ENCODE measurements at places on chromosomes 4 and X.

- DNase-seq: no peak
Measured at GRCh38 chr4:92235731-92236130, 68.0 kb upstream of the GRID2 start.

- DNase-seq: no peak
Measured at GRCh38 chrX:72216973-72217372, 21.9 kb downstream of the ERCC6L start.

- peak; percentile 90 for DNase-seq
Measured at GRCh38 chrX:85003655-85004244, at the start of gene APOOL. APOOL (plus strand) TSS chrX:85003877; CDS start chrX:85003913, 36 bp downstream.

GRCh38 chrX:103151799-103152198, 58.9 kb upstream of the NXF3 start:
- DNase-seq: no peak

- DNase-seq: no peak
Measured at GRCh38 chr4:174578366-174578765, 56.1 kb upstream of the HPGD start.

GRCh38 chr4:40583850-40584439, 45.7 kb downstream of the RBM47 start:
- no peak for DNase-seq

GRCh38 chr4:140096483-140096861, 57.5 kb downstream of the MAML3 start:
- no peak for DNase-seq

GRCh38 chr4:23942471-23942870, 52.6 kb upstream of the PPARGC1A start:
- no peak for DNase-seq

DNA sequence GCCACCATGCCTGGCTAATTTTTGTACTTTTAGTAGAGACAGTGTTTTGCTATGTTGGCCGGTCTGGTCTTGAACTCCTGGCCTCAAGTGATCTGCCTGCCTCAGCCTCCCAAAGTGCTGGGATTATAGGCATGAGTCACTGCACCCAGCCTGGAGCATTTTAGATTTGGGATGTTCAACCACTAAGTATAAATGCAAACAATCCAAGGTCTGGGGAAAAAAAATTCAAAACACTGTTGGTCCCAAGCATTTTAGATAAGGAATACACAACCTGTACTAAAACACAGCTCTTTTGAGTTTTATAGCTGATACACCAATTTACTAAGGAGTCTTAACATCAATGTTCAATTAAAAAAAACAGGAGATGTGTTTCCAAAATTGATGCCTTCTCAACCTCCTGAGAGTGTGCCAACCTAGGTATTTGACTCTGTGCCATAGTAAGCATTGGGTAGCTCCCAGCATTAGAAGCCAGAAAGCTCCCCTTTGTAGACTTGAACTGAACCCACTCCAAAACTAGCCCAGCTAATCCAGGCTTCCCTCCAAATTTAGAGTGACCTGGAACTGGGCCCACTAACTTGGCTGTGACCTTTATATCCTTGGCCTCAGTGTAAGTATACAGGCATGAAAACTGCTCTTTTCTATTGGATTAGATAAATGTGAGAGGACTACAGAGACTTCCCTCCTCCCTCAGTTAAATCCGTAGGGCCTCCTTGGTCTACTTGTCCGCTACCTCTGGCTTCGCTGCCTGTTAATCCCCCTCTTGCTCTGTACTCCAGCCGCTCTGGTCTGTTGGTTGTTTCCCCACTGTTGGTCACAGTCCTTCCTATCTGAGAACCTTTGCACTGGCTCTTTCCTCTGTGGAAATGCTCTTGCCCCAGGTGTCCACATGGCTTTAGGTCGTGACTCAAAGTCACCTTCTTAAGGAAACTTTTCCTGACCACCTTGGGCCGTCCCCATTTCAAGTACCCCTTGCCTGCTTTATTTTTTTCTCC, 77.6 kb downstream of the CCKAR start:
- DNase-seq: no peak

GRCh38 chrX:101347859-101348451, 587 bp downstream of the TIMM8A start:
- no peak for DNase-seq

- no peak for DNase-seq
Measured at GRCh38 chrX:9555354-9555753, 90.5 kb downstream of the TBL1X start.

- DNase-seq: no peak
Measured at GRCh38 chr4:146507632-146508031, 14.1 kb downstream of the SLC10A7 start.

GRCh38 chrX:81202943-81203342, 1.0 kb downstream of the SH3BGRL start:
- DNase-seq: no peak

DNA sequence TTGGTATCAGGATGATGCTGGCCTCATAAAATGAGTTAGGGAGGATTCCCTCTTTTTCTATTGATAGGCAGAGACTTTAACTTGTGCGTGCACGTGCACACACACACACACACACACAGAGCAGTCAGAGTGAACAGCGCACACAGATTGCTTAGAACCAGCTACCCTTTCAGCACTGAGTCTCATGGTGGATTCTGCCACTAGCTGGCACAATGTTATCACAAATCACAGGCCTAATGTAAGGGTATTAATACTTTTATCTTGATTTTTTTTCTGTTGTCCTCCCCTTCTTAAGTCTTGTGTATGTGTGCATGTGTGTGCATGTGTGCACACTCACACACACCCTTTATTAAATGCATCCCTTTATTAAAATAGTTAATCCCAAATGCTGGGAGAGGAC, 53.2 kb downstream of the HADH start:
- DNase-seq: no peak

DNA sequence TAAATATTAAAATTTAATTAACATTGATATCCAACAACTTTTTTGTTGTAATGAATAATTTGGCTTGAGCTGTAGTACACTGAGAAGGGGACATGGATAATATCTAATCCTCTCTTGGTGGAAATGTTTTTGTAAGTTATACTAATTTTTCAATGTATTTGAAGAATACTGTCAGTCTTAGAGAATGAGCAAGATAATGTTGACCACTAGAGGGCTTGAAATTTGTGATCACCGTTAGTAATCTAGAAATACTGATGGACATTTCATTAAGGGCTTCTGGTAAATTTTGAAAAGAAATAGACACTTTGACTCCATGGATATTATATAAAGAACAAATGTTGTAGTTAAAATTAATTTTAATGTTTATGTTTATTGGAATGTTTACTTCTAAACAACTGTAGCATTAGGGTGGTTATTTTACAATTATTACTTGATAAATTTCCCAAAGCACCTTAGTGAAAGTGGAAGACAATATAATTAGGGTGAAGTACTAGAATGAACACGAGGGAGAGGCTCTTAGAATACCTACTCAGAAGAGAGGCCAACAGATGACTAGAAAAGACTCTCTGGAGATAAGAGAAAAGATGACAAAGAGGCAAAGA, 20.0 kb upstream of the CAMK2D start:
- no peak for DNase-seq

DNA sequence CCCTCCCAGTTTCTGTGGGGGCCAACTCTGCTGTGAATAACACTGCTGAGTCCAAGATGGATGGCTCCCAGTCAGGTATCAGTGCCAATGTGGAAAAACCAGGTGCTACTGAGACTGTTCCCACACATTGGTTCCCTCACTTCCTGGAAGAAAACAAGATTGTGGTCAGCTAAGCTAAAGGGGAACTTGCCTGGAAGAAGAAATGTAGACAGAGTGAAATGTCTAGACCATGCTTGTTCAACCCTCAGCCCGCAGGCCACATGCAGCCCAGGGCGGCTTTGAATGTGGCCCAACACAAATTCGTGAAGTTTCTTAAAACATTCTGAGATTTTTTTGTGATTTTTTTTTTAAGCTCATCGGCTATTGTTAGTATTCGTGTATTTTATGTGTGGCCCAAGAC, 28.6 kb upstream of the UTP14A start:
- DNase-seq: no peak
